DND-41 (cell line): ENCODE measurements at places on chromosomes 12 and 14.

DNA sequence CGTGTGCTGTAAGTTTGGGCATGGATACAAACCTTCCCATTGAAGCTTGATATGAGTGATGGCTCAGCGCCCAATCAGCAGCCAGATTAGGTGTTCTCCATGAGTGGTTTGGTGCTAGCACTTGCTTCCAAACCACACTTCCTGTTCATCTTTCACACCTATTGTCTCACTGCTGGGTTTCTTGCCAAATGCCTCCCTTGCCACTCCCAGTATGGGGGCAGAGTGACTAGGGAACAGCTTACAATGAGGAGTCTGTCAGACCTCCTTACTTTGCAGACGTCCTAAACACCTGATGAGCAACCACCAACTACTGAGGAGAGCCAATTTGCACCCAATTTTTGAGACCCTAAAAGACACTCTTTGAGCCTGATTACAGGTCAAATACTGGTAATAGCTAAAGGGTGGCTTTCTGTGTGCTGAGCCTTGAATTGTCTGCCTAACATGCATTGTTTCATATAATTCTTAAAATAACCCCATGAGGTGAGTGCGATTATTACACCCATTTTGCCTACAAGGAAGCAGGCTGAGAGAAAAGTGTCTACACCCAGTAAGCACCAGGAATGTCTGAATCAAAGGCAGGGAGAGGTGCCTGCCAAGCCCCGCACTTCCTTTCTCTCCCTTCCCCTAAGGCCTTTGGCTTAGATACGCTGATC, 48.4 kb upstream of the FOS start:
- H3K4me1 ChIP-seq, result peaks cover 16% of the 10 kb centered on the region
- no peak overlapping the region; the same call in 1 of the 2 replicates for H3K27ac ChIP-seq
- no peak overlapping the region for H3K4me3 ChIP-seq
- DNase-seq, result peak; percentile 72
- H3K36me3 ChIP-seq, result no peaks in the 10 kb centered on the region

DNA sequence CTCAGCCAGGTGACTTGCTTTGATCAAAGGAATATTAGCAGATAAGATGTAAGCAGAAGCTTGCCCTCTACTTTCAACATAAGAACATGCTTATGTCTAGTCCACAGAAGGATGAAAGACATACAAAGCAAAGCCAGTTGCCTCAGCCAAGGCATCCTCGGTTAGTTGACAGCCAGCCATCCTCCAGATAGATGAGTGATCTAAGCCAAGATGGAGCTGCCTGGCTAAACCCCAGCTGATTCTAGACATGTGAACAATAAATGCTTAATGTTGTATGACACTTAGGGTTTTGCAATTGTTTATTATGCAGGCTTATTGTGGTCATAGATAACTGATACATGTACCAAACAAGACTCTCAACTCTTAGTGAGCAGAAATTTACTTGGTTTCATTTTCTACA, 157.6 kb upstream of the TMTC2 start:
- no peaks in the 10 kb centered on the region for H3K36me3 ChIP-seq
- H3K4me1 ChIP-seq, result no peaks in the 10 kb centered on the region
- H3K4me3 ChIP-seq, result no peak overlapping the region
- no peak for DNase-seq

- no peaks in the 10 kb centered on the region for H3K4me1 ChIP-seq
- no peak overlapping the region for H3K4me3 ChIP-seq
- no peak overlapping the region for H3K27ac ChIP-seq
- DNase-seq, result no peak
- H3K36me3 ChIP-seq, result no peaks in the 10 kb centered on the region
- peaks cover 5% of the 10 kb centered on the region for H3K27me3 ChIP-seq
Observed at GRCh38 chr12:66756631-66757030, 77.8 kb upstream of the GRIP1 start.

- peaks cover 52% of the 10 kb centered on the region for H3K27me3 ChIP-seq
- H3K4me3 ChIP-seq, result no peak overlapping the region
- no peak for DNase-seq
- H3K36me3 ChIP-seq, result no peaks in the 10 kb centered on the region
- no peaks in the 10 kb centered on the region for H3K4me1 ChIP-seq
Observed at GRCh38 chr14:22518073-22518472, 71.0 kb downstream of the DAD1 start.

DNA sequence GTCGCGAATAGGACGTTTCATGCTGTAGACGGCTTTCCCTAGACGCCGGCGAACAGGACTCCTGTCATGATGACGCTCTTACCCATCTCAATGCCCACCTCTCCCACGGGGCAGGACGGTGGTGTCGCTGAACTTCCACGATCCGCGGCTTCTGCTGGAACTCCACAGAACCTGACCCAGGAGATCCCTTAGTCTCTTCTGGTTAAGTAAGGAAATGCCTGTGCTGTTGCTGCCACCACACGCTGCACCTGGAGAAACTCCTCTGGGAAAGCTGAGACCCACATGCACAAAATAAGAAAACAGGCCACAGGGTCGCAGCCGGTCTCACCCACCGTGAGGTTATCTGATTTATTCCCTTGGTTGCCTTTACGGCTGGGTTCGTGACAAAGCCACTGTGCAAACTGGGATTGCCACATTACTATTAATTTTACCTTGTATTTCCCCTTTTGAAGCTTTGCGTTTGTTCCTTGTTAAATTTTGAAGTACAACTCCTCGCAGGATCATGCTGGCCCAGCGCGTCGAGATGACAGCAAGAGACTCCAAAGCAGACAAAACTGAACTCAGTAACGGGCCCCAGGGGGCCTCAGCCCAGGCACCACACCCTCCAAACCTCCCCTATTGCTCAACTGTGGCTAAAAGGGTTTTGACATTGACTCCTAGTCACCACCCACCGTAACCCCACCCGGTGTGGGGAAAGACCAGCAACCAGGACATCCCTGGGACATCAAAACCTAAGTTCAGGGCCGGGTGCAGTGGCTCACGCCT, 9.2 kb upstream of the MMP17 start:
- H3K36me3 ChIP-seq, result no peaks in the 10 kb centered on the region
- H3K27ac ChIP-seq, result no peak overlapping the region
- H3K4me3 ChIP-seq, result no peak overlapping the region
- no peaks in the 10 kb centered on the region for H3K4me1 ChIP-seq
- no peaks in the 10 kb centered on the region for H3K27me3 ChIP-seq

DNA sequence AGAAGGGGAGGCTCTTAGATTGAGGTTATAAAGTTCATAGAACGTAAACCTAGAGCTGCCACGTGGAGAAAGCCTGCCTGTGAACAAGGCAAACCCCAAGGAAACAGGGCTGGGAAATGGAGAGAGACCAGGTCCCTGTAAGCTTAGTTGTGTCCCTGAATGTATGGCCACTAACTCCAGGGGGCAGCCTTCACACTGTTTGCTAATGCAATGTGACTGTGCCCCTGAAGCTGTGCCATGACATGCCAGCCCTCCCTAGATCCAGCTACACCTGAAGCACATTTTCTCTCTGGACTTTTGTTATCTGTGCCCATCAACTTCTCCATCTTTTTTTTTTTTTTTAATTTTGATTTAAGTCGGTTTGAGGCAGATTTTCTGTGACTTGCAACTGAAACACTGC, 60.6 kb upstream of the TMCC3 start:
- peak; percentile 46 for DNase-seq
- H3K4me3 ChIP-seq, result no peak overlapping the region
- no peaks in the 10 kb centered on the region for H3K36me3 ChIP-seq
- H3K4me1 ChIP-seq, result no peaks in the 10 kb centered on the region
- no peaks in the 10 kb centered on the region for H3K27me3 ChIP-seq
- no peak overlapping the region for H3K27ac ChIP-seq

DNA sequence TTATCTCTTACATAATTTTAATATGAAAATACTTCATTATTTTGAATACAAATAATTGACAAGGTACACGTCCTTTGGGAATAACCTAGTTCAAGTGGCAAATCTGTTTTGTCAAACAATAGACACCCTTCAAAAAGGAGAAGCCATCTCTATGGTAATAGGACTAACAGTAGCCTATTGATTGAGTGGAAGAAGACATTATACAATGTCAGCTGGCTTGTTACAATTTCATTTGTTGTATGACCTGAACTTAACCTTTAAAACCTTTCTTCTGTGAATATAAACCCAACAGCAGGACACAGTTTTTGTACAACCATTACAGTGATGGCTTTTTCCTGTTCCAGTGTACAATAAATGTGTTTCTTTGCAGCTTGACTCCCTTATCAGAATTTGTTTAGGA, 8.1 kb downstream of the TMEM260 start:
- H3K36me3 ChIP-seq, result peaks cover 28% of the 10 kb centered on the region
- no peaks in the 10 kb centered on the region for H3K27me3 ChIP-seq
- H3K27ac ChIP-seq, result no peak overlapping the region
- DNase-seq, result no peak
